ENCODE measurements at places on chromosomes 12 and 14.

DNA sequence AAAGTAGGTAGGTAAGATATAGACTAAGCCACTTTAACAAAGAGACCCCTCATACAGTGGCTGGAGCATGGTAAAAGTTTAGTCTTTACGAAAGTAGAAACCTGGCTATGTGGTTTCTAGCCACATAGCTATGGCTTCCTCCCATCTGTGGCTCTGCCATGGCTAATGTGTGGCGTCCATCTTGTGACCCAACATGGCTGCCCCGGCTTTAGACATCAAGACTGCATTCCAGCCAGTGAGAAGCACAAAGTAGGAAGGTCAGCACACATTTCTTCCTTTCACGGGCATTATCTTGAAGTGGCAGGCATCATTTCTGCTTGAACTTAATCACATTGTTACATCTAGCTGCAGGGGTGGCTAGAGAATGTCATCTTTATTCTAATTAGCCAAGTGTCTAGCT is 148.3 kb downstream of the TBX5 start:
- no peak for DNase-seq

DNA sequence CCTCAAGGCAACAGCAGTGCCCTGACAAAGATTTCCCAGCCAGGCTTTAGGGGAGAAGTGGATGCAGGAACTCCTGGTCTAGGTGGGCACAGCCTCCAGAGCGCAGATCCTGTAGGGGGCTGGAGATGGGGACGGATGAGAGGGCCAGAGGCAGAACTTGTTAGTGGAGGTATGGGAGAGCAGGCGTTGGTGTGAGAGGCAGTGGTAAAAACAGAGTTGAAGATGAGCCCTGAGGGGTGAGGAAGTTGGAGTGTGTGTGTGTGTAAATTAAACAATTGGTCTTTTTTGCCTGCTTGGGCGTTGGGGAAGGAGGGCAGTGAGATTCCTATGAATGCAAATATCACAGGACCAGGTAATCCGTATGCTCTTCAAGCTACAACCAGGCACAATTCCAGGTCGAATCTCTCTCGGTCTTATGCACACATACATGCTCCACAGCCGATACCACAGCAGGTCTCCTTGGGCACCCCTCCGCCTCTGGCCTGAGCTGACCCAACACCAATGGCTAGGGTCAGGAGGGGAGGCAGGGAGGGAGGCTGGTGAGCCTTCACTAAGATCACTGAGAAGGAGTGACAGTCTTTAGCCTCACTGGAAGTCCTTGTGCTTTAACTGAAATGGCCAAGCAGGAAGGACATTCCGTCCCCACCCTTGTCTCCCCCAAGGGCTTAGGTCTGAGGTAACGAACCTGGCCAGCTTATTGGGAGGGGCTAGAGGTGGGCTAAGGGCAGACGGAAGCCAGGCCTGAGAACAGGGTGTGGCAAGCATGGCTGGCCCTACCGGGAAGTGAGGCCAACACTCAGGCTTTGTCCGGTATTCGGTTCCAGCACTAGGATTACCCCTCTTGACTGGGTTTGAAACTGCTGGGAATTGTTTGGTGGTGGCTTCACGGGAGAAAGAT is 1.5 kb upstream of the KRT7 start:
- DNase-seq, result no peak

GRCh38 chr12:92446083-92446460 is 256.7 kb upstream of the PLEKHG7 start:
- no peak for DNase-seq

DNA sequence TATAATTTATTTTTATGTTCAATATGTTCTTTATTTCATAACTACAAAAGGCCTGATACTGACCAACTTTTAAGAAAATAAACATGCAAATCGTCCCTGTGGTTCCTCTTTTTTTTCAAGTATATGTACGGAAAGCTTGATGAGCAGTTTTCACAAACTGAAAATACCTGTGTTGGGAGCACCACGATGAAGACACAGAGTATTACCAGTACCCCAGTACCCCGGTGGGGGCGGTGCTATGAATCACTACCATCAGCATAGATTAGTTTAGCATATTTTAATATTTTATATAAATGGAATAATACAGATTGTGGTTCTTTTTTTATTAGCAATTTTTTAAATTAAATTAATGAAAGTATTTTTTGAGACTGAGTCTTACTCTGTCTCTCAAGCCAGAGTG is 7.0 kb downstream of the B4GALNT3 start:
- DNase-seq, result no peak

DNA sequence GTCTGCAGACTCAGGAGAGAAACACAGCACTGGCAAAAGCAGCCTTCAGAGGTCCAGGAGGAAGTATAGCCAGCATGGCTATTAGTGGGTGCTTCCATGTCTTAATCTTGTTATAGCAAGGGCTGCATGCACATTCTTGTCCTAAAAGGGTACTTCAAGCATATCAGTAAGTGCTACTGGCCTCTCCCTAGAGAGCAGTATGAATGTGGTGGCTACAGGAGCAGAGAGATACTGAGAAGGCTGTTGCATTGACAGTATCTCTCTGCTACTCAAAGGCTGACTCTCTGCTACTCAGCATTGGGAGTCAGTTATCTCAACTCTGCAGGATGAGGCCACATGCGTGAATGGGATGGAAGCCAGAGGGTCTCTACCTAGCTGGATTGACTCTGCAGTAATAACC is 2.0 kb downstream of the GARIN6 start:
- no peak for DNase-seq

GRCh38 chr12:1204581-1205121 is 213.6 kb downstream of the ERC1 start:
- DNase-seq, result no peak

DNA sequence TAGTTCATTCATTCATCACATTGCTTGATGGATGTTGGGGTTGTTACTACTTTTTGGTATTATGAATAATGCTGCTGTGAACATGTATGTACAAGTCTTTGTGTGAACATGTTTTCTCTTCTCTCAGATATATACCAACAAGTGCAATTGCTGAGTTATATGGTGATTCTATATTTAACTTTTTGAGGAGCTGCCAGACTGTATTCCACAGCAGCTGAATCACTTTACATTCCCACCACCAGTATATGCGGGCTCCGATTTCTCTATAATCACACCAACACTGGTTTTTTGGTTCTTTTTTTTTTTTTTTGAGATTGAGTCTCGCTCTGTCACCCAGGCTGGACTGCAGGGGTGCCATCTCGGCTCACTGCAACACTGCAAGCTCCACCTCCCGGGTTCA is 22.2 kb upstream of the PLEKHG6 start:
- DNase-seq, result no peak

DNA sequence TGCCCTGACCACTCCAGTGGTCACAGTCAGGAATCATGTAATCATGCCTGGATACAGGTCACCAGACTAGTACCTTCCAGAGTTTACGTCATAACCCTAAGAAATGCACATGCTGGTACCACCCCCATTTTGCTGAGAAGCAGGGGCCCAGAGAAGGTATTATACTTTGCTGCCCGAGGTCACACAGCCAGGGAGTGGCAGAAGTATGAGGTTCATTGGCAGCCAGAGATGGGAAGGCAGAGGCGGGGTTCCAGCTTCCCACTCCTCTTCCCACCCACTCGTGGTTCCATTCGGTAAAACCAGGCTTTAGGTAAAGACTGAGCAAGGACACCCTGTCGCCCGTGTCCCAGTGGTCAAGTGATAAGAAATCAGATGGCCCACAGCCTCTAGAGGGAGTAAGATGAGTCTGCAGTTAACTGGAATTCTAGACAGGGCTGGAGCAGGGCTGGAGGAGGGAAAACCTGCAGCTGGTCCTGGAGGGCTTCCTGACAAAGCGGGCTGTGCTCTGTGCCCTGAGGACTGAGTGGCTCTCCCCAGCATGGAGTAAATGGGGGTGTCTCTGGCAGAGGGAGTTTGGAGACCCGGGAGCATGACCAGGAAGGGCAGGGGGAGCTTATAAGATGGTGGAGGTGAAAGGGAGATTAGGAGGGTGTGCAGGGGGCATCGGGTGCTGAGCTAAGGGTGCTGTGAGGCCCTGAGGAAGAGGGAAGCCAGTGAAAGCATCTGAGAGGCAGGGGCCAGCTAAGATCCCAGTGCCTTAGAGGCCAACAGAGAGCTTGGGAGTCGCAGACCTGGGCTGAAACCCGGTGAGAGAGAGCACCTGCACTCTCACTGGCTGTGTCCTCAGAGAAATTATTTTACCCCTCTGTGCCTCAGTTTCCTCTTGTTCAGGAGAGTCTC is 5.7 kb downstream of the FAM222A start:
- DNase-seq, result peak; percentile 19

GRCh38 chr14:74474376-74474775 is 18.7 kb downstream of the NPC2 start:
- DNase-seq, result no peak

- no peak for DNase-seq
These were observed 430.1 kb downstream of the AEBP2 start for GRCh38 chr12:19869413-19869812.

- no peak for DNase-seq
These were observed 228.5 kb upstream of the KRR1 start for GRCh38 chr12:75739912-75740311.

- no peak for DNase-seq
These were observed 975.2 kb upstream of the NOVA1 start for GRCh38 chr14:27573018-27573417.

- DNase-seq, result peak; percentile 79
These were observed 226.3 kb downstream of the MON2 start for GRCh38 chr12:62692884-62693283.

GRCh38 chr12:6626654-6627283 is 9.0 kb downstream of the LPAR5 start:
- peak; percentile 6 for DNase-seq

DNA sequence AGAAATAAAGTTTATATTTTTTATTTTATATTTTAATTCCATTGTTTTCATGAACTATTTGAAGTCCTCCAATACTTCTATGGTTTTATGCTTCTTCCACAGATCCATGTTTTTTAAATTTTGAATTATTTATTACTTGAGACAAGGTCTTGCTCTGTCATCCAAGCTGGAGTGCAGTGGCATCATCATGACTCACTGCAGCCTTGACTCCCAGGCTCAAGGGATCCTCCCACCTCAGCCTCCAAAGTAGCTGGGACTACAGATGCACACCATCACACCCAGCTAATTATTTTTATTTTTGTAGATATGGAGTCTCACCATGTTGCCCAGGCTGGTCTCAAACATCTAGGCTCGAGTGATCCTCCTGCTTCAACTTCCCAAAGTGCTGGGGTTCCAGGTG is 28.8 kb upstream of the DLGAP5 start:
- DNase-seq, result no peak

- DNase-seq, result no peak
These were observed 101.4 kb downstream of the SLC8A3 start for GRCh38 chr14:70087380-70087697.

All from kidney glomerular epithelial cell (primary cell).